Stromal cell of bone marrow (primary cell): ENCODE measurements at places on chromosomes 7 and 10.

DNA sequence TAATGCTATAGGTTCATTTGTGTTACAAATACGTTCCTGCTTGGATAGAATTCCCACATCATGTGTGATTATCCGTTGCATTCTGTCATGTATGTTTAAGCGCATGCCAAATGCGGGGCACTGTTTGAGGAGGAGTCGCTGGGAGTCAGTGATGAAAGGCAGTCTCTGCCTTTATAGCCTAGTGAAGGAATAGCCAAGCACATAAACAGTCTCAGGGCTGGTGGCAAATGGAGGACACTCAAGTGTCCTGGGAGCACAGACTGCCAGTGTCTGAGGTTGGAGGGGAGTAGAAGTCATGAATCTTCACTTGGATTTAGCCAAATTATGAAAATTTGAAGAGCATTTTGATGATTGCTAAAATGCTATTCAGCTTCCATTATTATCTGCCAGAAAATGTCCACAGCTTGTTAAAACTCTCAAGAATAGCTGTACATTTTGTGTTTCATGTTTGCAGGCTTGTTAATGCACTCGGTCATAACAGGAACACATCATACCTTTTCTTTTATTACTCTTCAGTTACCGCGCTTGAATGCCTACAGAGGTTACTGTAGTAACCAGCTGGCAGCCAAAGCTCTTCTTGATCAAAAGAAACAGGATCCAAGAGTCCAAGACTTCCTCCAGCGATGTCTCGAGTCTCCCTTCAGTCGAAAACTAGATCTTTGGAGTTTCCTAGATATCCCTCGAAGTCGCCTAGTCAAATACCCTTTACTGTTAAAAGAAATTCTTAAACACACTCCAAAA, 41.6 kb downstream of the NET1 start:
- DNase-seq: no peak

DNA sequence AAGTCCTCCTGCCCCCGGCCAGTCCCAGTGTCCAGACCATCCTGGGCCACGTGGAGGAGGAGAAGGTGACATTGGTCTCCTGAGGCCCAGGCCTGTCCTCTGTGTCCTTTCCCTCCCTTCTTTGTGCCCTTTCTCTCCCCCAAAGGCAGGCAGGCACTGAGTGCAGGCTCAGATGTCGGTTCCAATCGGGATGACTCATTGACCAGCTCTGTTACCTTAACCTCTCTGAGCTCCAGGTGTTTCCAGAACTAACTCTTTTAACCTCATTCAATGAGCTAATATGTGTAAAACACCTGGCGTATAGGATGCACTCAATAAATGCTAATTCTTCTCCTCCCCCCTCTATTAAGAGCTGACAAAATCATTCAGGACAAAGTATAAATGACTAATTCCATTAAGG, 25.7 kb downstream of the MACROH2A2 start:
- no peak for DNase-seq

DNA sequence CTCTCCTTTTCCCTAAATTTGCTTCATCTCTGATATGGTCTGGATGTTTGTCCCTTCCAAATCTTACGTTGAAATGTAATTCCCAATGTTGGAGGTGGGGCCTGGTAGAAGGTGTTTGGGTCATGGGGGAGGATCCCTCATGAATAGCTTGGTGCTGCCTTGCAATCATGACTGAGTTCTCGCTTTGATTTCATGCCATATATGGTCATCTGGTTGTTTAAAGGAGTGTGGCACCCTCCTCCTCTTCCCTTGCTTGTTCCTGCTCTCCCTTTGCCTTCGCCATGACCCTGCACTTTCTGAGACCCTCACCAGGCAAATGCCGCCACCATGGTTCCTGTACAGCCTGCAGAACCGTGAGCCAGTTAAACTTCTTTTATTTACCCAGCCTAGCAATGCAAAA, 14.5 kb downstream of the NOBOX start:
- DNase-seq: no peak

DNA sequence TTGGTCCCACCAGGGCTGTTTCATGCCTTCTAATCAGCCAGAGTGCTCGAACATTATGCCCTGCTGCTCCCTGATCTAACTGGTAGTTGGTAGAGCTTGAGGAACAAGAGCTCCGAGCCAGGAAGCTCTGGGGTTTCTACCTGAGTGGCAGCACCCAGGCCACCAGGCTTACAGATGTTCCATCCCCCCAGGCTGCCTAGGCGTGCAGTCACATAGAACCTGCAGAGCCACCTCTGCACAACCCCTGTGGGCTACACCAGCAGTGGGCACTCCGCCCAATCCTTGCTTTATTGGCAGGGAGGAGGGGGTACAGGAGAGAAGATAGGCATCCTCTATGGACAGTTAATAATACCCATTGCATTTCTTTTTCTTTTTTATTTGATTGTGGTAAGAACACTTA, 21.8 kb downstream of the MAP3K8 start:
- no peak for DNase-seq

DNA sequence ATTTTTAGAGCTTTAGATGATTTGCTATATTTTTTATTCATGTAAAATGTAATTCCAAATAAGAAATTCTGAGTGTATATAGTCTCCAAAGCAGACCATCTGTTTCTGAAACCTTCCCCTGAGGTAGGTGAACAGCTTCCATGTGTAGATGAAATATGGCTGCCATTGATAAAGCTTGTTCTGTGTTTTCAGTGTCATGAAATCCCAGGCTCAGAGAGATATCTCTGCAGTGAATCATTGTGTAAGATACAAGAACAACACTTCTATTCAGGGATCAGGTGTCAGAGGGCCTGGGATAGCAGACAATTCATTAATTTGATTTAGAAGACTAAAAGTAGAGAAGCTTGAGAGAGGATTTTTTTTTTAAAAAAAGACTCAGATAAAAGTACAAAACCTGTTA, 29.1 kb downstream of the ACTA2 start:
- DNase-seq: no peak

DNA sequence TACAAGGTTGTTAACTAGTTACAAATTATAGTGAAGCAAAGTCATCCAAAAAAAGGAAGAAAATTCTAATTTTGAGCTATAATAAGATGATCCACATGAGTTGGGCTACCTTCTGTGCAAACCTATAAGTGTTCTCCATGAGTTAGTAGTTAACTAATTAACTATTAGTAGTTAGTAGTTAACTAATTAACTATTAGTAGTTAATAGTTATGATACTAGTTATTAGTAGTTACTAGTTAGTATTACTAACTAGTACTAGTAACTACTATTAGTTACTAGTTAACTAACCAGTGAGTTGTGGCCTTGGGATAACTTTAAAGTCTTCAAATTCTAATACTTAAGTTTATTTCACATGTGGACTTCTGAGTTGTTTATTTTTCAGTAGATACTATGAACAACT, 453.4 kb upstream of the GRM3 start:
- no peak for DNase-seq
